Cerebellum (tissue), 4 donors: ENCODE measurements at places on chromosomes 7 and 10. TPM values are rescaled to one million over a fixed set of nuclear protein-coding genes. Genes with fewer than 3 reads are reported as not detected.

The POT1 gene
- 72.2 TPM for total RNA-seq

The PRRT4 gene
- 6.5 TPM for total RNA-seq

The CACNB2 gene
- 16.2 TPM for total RNA-seq

The FAM25A gene
- not detected for total RNA-seq

The AEBP1 gene
- total RNA-seq, result 11.3 TPM

The NUTM2A gene
- 1.7 TPM for total RNA-seq

The PBLD gene
- 12.8 TPM for total RNA-seq

The TAS2R3 gene
- 17.0 TPM for total RNA-seq

The FAM25G gene
- total RNA-seq, result not detected

The GIMAP1 gene
- total RNA-seq, result 0.82 TPM

The COL28A1 gene
- 6.2 TPM for total RNA-seq

The HHEX gene
- total RNA-seq, result 2.1 TPM

The CALHM1 gene
- total RNA-seq, result not detected

The GIMAP4 gene
- 6.4 TPM for total RNA-seq

The RAPGEF5 gene
- total RNA-seq, result 65.8 TPM

The FAM25C gene
- total RNA-seq, result not detected

The KCNH2 gene
- total RNA-seq, result 14.2 TPM

The FOXI2 gene
- total RNA-seq, result not detected
